Stimulated activated CD4-positive, alpha-beta T cell treated with anti-CD3 and anti-CD28 coated beads, Interleukin-4, amount 100 ng/mL, for 48 hours (primary cell): ENCODE measurements at places on chromosomes 3 and 15.

- DNase-seq = no peak
These were observed 58.3 kb downstream of the EIF3J start for GRCh38 chr15:44595246-44595645.

DNA sequence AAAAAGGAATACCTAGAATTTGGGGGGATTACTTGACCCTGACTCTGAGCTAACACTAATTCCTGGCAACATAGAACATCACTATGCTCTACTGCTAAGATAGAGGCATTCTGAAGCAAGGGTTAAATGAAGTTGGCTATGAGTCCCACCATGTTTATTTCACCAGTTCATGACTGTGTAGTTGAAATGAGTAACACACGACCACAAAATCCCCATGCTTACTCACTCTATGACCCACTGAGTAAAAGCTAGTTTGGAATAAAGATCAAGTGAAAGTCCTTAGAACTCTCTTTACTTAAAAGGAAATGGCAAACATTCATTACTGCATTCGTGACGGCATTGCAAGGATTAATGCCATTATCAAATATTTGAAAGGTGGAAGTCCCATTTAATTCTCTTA lies 47.4 kb downstream of the MRPL46 start:
- DNase-seq = no peak

DNA sequence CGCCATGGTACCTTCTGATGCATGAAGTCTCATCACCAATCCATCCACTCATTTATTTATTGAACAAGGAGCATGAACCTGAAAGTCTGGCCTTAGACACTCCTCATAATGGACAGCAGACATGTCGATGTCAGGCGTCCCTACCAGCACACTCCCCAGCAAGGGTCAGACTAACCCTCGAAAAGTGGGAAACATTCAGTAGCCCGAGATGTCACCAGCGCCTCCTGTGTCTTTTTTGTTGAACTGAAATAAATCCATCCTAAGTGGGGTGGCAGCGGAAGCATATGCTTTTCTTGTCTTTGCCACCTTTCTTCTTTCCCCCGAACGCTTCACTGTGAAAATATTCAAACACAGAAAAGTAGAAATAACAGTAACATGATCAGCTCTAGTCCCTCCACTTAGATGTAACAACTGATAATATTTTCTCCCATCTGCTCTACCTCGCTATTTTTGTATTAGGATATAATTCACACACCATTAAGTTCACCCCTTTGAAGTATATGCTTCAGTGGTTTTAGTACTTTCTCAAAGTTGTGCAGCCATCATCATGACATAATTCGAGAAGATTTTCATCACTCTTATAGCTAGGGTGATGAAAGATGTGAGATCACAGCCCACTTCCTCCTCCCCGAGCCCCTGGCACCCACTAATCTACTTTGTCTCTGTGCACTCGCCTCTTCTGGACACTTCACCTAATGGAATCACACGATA lies 121.6 kb downstream of the ADAMTS17 start:
- DNase-seq = no peak

DNA sequence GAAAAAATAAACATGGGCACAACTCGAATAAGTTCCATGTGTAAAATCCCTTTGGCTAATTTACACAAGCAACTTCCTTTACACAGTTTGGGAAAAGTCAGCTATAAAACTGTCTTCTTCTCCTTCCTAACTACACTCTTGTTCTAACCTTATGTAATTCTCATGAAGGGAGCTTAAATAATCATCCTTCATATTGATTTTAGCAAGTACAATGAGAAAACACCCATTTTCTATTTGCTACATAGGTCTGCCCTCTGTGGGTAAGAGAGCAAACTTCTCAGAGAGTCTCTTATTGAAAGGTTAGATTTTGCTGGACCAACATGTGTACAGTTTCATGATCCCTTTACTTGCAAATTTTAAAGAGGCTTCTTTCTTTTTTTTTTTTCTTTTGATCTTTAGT lies 398.5 kb downstream of the ROBO1 start:
- DNase-seq = no peak

- no peak for DNase-seq
These were observed 109.9 kb downstream of the SENP2 start for GRCh38 chr3:185696039-185696438.

DNA sequence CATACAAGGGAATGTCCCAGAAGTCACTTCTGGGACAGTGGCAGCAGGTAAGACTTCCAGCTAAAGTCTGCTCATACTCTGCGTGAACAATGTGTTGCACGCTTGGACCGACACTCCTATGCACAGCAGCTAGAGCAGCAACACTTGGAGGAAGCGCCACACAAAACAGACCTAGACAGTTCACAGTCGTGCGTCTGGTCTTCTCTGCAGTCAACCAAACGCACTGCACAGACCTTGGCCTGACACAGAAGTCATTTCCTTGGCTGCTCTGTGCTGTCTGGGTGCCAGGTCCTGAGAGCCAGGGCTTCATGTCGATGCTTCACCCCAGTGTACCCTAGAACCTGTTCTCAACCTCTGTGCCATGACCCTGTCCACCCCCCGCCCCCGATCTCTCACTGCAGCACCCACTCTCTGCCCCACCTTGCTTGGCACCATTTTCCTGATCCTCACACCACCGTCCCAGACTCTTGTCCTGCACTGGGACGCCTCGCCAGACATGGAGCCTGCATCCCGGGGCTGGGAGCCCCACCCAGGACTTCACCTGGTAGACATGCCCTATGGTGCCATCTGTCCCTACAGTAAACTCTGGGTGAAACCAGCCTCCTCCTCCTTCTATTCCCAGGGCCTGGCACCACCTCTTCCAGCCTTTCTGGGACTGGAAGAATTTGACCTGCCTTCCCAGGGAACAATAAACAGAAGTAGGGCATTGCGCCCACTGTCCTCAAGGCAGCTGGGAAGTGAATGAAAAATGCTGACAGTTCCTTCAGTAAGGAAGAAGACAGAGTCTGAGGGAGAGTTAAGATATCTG lies 3.1 kb downstream of the ATP10A start:
- DNase-seq = no peak

DNA sequence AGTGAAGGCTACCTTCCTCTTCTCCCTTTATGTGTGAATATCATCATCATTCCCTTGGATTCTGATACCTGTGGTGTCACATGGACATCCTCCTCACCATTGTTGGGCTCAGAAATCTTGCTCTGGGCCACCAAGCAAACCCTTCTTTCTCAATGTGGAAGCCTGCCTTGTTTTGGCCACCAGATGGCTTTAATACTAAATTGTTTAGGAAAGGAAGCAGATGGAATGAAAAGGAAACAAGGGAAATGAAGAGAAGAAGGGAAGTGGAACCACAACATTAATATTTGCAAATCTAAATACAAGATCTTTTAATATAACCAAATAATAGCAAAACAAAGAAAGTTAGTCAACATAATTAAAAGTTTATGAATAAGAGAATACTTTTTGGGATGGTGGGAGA lies 14.0 kb downstream of the FAM227B start:
- DNase-seq = no peak
